MM.1S (cell line): ENCODE measurements at places on chromosomes 1 and 21.

GRCh38 chr1:93304716-93305138 lies 41.0 kb upstream of the DR1 start:
- DNase-seq: peak; percentile 47

DNA sequence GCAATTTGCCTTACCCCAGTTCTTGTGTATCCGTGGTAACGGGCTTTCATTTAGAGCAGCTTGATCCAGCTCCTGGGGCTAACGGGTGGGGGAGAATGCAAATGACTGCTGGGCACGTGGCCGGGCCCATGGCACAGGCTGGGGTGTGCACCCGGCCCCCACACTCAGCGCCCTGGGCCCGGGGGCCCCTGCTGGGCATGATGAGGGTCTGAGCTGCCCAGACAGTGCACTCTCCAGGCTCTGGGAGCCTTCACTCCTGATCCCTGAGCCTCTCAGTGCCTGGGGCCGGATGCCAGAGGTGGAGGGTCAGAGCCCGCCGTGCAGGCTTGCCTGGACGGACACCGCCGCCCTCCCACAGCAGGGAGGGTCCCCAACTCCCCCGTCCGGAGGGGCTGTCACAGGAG lies 20.1 kb upstream of the PEX10 start:
- DNase-seq: no peak

GRCh38 chr1:234326497-234327366 lies 46.5 kb upstream of the COA6 start:
- DNase-seq: peak; percentile 79

- no peak for DNase-seq
These were observed 42.7 kb downstream of the SEC16B start for GRCh38 chr1:177927021-177927596.

GRCh38 chr1:229086686-229087085 lies 184.2 kb upstream of the RAB4A start:
- DNase-seq: no peak

GRCh38 chr1:218785928-218786327 lies 387.8 kb upstream of the LYPLAL1 start:
- DNase-seq: no peak

GRCh38 chr1:183023146-183023600 lies at the start of gene LAMC1:
Gene LAMC1, plus strand, starts transcription at chr1:183023420. Its CDS starts 297 bp downstream, at chr1:183023717.
- peak; percentile 63 for DNase-seq

- DNase-seq: no peak
These were observed 9.6 kb upstream of the BGLAP start for GRCh38 chr1:156232201-156232894.

DNA sequence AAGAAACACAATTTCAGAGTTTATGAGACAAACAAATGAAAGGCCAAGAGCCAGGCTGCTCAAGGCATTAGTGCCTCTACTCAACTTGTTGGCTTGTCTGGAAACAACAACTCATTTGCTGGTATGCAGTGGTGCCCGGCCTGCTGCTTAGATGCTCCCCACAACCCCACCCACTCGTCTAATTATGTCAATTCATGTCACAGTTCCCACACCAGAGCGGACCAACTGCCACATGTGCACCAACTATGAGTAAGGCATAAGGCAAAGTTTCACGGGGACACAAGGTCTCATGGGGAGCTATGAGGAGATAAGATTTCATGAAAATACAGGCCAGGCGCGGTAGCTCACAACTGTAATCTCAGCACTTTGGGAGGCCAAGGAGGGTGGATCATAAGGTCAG lies 34.5 kb upstream of the LRRC38 start:
- no peak for DNase-seq

DNA sequence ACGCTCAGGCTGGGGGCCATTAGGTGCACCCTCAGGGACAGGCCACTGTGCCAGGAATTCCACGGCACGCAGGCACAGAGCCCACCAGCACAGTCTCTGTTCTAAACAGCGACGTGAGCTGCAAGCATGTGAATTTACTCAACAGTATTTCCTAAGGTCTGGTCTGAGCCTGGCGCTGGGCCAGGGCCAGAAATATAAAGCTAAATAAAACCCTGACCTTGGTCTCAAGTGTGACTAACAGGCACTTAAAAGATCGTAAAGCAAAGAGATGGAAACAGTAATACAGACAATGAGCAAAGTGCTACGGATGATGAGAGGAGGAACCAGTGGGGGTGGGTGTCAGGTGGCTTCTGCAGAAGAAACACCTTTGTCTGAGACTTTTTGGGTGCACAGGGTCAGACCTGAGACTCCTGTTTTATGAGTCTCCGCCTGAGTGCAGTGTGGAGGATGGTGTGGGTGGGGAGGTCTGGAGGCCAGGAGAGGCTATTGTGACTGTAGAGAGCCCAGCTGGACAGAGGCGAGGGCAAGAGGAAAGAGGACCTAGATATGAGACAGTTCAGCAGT lies 53.4 kb upstream of the EDN2 start:
- DNase-seq: no peak

DNA sequence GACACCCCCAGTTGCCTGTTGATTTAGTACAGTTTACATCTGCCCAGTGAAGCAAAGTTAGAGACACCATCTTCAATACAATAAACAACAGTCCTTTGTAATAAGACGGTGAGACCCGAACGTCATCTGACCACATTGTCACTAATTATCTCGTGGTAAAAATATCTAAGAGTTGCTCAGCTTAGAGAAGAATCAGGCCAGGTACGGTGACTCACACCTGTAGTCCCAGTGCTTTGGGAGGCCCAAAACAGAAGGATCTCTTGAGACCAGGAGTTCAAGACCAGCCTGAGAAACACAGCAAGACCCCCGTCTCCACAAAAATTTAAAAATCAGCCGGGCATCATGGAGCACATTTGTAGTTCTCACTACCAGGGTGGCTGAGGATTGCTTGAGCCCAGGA lies 53.5 kb downstream of the CD34 start:
- no peak for DNase-seq

DNA sequence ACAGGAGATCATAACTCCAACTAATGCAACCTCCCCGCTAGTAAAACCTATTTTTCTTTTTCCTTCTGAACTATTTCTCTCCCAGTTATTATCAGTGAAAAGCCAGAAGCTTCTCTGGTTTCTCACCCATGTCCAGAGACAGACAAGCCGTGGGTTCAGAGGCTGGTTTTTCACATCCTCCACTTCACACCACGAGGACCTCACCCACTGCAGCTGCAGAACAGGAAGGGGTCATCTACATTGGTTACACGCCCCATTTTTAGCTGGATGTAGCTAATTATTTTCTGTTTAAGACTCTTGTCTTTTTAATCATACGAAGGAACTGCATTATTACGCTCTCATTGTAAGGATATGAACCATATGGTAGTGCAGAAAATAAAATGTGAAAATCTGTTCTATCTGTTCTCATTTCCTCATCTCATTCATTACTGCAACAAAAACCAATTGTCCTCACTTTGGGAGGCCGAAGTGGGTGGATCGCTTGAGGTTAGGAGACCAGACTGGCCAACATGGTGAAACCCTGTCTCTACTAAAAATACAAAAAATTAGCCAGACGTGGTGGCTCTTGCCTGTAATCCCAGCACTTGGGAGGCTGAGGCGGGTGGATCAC lies 39.1 kb upstream of the CLDN14 start:
- no peak for DNase-seq

DNA sequence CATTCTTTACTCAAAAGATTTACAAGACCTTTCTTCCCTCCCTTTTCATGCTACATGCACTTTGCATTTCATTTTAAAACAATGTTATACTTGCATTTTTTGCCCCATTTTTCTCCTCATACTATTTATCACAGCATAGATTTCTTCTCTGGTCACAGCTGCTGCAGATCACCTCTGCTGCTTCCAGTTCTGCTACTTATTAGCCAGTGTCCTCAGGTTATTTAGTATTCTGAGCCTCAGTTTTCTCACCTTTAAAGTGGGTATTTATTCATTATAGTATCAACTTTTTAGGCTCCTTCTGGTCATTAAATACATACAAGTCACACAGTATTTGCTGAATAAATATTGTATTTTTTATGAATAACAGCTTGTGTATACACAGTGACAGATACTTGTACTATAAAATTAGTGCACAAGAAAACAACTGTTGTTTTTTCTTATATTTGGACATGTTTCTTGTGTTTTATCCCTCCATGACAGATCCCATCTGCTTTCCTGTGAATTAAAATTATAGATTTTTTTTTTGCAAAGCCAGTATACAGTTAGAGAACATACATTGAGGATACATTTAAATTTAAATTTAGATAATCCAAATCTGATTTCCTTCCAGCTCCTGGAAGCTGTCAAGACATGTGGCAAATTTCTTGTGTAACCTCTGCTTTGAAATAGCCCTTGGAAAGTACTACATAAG lies 85.3 kb upstream of the BCL10 start:
- no peak for DNase-seq

DNA sequence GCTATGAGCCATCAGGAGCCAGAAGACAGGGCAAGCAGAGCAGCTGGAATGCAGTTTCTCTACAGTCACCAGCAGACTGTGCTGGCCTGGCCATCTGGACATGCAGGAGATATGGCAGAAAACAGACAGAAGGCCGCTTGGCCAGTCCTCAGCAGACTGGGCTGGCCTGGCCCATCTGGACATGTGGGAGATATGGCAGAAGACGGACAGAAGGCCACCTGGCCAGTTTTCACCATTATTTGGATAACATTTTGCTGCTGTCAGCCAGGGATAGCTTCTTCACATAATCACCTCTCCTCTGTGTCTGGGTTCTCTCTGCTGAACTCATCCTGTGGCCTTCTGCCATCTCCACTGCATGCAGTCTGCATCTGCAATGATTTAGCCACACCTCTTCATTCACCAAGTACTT lies 25.0 kb upstream of the CACYBP start:
- no peak for DNase-seq

DNA sequence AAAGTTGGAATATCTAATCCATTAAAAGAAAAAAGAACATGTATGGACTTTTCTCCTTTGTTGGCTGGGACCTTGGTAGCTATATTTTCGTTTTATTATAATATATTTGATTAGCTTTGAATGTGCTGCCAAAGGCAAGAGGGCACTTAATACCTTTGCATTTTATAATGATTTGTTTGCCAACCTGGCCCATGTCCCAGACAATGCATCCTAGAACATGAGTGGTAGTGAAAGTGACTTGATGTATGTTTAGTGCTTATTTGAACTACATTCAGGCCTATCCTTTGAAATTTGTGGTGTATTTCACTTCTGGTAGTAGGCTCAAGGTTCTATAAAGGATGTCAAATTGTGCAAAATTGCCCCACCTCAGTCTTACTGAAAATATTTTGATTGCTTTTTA lies 25.9 kb downstream of the CACHD1 start:
- no peak for DNase-seq

DNA sequence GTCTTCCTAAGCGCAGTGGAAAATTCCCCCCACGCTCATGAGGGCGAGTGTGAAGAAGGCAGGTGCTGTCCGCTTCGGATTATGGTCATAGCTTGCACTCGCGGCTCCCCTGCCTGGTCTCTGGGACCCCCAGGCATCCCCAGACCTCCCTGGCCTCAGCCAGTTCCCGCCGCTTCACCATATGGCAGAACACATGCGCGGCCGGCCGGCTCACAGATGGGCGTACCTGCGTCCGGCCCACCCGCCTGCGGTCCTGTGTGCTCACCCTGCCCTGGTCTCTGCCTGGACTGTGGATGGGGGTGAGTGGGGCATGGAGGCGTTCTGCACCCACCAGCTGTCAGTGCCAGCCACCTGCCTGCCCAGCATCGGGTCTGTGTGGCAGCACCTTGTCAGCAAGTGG lies 34.1 kb downstream of the PRKCZ start:
- DNase-seq: no peak

GRCh38 chr1:103191327-103191726 lies 83.0 kb upstream of the COL11A1 start:
- no peak for DNase-seq

GRCh38 chr1:12124693-12125421 lies 41.9 kb upstream of the TNFRSF1B start:
- DNase-seq: peak; percentile 54

GRCh38 chr1:164651351-164651951 lies 92.5 kb downstream of the PBX1 start:
- no peak for DNase-seq

- no peak for DNase-seq
These were observed 78.0 kb downstream of the PTPN14 start for GRCh38 chr1:214473387-214473786.

- peak; percentile 67 for DNase-seq
These were observed 28.1 kb downstream of the TENT5C start for GRCh38 chr1:117633936-117634335.

GRCh38 chr21:36433059-36433709 lies 46.7 kb downstream of the CLDN14 start:
- no peak for DNase-seq

DNA sequence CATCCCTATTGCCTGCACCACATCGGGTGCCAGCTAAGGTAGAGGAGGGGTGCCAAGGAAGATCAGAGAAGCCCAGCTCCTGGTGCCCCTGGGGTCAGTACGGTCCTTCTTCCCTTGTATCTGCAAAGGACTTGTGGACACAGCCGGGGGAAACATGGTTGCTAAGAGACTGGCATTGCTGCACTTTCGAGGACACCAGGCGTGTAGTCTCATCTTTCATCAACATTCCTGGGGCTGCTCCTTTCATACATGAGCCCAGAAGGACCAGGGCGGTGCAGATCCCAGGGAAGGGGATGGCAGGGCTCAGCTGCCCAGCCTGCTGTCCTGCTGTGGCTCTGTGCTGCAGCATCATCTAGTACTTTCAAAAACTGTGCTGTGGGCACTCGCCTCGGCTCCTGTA lies 61.0 kb downstream of the RUNX1 start:
- no peak for DNase-seq

DNA sequence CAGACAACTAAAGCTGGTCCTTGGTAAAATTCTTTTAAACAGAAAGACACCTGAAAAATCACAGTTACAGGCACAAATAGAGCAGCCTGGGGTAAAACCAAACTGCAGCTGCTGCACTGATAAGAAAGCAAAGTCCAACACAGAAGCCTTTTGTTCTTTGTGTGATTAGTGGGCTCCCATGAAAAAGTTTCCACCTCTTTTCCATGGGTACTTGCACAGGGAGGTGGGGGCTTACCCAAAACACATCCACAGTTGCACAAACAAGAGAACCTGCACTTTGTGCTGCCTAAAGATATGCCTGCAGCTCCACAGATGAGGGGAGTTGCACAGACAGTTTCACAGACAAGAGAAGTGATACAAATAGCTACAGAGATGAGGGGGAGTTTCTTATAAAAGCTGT lies 106.7 kb upstream of the SLC5A9 start:
- DNase-seq: no peak

- DNase-seq: no peak
These were observed 13.2 kb upstream of the UMODL1 start for GRCh38 chr21:42057851-42058437.

GRCh38 chr1:183374825-183375224 lies 43.4 kb downstream of the NMNAT2 start:
- DNase-seq: no peak
